ENCODE measurements at places on chromosomes 5 and 9.
A peak's percentile ranks its signal among the peaks of the same experiment; 100 is the strongest.

- no peak for DNase-seq
Observed at GRCh38 chr5:143106174-143106573, 297.3 kb downstream of the NR3C1 start.

- DNase-seq, result no peak
Observed at GRCh38 chr5:69212022-69212421, 22.6 kb downstream of the CENPH start.

DNA sequence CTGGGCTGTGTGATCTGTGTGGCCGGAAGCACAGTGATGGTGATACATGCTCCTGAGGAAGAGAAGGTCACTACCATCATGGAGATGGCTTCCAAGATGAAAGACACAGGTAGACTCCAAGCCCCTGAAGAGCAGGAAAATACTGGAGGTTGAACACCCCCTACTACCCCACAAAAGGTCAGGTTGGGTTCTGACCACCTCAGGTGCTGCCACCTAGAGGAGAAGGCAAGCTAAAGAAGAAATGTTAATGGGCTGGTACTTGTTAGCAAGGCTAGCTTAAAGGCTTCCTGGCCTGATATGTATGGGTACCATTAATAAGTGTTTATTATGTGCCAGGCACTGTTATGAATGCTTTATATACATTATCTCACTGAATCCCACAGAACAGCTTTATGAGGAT lies 11.7 kb downstream of the NIPAL4 start:
- no peak for DNase-seq

- DNase-seq, result no peak
Observed at GRCh38 chr9:134136118-134136995, 475 bp downstream of the WDR5 start.

DNA sequence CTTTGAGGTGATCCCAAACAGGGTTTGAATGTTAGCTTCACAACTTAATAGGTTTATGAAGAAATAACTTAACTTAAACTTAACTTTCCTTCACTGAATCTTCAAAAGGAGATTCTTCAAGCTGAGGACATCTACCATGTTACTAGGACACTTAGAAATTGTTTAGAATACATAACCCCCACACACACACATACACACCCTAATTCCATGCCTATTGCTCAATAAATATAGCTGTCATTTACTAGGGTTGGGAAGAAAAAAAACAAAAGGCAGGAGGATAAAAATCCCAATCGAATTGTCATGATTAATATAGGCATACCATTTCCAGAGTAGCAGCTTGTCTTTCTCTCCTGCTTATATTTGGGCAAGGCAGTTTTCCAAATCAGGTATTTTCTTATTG lies 68.3 kb downstream of the ALDH1A1 start:
- DNase-seq, result no peak

GRCh38 chr5:171968531-171968930 lies 37.9 kb downstream of the FBXW11 start:
- no peak for DNase-seq

GRCh38 chr5:130183115-130183514 lies 278.9 kb downstream of the CHSY3 start:
- DNase-seq, result no peak

DNA sequence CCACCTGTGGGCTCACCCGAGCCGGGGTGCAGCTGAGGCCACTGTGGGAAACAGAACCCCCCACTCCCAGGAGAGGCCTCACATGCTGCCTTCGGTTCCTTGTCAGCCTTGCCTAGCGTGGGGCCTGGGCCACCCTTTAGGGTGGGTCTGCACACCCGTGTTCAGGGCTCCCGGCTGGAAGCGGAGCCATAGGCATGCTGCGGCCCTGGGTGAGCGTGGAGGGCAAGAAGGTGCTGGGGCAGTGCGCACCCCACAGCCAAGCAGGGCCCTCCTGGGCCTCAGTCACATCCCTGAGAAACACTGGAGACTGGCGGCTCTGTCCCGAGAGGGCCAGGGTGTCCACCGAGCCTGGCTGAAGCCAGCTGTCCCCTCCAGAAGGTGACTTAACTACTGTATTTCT lies 41.9 kb downstream of the GOLM1 start:
- no peak for DNase-seq

GRCh38 chr5:74851684-74852353 lies 14.4 kb downstream of the FAM169A start:
- no peak for DNase-seq

DNA sequence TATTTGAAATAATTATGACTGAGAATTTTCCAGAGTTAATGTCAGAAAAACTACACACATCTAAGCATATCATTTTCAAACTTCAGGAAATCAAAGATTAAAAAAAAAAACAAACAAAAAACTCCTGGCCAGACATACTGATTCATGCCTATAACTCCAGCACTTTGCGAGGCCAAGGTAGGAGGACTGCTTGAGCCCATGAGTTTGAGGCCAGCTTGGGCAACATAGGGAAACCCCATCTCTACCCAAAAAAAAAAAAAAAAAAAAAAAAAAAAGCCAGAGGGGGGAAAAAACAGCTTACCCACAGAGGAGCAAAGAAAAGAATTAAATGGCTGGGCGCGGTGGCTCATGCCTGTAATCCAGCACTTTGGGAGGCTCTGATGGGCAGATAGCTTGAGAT lies 22.4 kb downstream of the EFCAB9 start:
- no peak for DNase-seq

GRCh38 chr9:94560237-94560636 lies 5.4 kb downstream of the PCAT7 start:
- DNase-seq, result no peak

GRCh38 chr5:56202483-56202882 lies 30.6 kb downstream of the ANKRD55 start:
- DNase-seq, result no peak

GRCh38 chr9:79889369-79889768 lies 317.6 kb downstream of the TLE4 start:
- no peak for DNase-seq

DNA sequence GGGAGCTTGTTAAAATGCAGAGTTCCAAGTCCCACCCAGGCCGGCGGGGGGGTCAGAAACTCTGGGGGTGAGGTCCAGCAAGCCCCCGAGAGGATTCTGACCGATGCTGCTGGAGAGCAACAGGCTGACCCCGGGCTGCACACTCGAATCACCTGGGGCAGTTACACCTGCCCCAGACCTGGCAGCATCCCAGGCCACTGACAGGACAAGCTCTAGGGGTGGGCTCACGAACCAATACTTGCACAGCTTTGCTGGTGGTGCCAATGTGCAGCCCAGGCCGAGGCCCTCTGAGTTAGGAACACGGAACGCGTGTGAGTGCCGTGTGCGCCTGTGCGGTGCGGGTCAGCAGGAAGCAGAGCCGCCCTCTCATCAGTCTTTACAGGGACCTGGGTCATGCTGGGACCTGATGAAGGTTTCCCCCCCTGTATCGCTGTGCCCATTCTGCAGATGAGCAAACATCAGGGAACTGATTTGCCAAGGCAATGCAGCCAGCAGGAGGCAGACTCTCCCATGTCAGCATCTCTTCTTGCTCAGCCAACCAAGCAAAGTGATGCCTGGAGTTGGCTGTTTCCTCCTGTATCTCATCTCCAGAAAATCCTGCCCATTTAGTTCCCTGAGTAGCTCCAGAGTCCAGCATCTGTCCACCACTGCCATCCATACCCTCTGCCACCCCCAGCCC lies 16.3 kb downstream of the FAM163B start:
- no peak for DNase-seq

DNA sequence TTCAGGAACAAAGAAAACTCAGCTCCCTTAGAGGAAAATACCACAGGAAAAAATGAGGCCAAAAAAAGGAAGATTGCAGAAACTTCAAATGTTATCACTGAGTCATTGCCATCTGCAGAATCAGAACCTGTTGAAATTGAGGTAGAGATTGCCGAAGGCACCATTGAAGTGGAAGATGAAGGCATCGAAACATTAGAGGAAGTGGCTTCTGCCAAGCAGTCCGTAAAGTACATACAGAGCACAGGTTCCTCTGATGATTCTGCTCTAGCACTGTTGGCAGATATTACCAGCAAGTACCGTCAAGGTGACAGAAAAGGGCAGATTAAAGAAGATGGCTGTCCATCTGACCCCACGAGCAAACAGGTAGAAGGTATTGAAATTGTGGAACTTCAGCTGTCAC lies 30.8 kb upstream of the NIM1K start:
- no peak for DNase-seq

DNA sequence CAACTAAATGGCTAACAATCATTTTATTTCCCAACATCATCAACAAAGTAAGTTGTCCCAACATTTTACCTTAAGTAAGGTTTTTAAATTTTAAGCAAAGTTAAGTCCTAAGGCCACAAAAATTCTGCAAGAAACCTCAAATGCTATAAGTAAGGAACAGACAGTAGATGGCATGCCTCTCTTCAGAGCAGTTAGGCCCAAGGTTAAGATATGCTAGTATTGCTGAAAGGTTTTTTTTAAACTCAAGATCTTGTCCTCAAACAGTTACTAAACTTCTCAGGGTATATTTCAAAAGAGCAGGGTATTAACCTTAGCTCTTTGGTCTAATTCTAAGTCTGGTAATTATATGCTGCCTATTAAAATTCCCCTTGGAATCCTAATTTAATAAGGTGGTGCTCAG lies 35.1 kb downstream of the PJA2 start:
- DNase-seq, result no peak

- peak; percentile 92 for DNase-seq
Observed at GRCh38 chr9:19184144-19184917, 46.2 kb upstream of the DENND4C start.

GRCh38 chr5:160198146-160198545 lies 31.2 kb upstream of the FABP6 start:
- no peak for DNase-seq

DNA sequence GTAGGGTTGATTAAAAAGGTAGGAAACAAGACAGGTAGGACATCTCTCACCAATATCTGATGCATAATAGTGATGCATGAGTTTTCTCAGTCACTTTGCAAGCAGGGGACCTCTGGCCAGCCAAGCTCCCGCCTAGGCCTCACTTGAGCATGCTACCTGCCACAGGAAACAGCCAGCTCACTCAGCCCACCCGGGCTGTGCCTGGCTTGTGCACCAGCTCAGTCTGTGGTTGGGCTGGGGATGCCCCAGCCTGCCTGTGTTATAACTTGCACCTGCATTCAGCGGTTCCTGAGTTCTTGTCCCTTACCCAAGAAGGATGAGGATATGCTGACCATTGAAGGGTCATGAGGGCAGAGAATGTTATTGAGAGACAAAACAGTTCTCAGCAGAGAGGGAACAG lies 172.8 kb upstream of the PLCXD3 start:
- no peak for DNase-seq

DNA sequence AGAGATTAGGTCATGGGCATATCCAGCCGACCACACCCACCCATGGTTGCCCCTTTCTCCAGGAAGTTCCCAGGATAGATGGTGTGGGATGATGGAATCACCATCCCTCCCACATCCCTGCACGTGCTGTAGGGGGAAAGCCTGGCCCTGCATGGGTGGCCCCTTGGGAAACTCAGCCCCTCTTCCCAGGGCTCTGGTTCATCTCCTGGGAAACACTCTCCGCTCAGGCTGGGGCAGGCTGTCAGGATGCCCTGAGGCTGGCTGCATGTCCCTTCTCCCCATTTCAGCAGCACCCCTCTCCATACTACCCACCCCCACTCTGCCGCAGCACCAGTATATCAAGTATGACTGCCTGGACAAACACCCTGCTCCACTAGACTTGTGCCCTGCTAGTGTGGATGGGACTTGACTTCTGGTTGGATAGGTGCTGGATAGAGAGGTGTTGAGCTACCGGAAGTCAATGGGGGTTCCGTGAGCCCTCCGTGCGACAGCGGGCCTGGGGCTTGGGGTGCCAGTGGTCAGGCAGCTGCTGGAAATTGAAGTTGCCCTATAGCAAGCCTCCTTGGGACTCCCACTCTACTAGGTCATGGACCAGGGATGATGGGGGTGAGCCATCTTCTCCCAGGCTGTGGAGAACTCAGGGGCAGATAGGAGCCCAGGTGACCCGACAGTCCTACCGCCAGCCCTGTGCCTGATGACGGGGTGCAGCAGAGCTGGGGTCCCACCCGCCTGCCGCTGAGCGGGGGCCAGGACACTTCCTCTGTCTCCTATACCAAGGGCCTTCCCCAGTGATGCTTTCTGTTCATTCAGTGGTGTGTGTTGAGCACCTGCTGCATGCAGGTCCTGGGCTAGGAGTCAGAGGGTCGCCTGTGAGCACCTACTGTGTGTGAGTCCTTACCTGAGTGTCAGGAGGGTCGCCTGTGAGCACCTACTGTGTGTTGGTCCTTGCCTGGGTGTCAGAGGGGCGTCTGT lies 69.4 kb upstream of the COL5A1 start:
- DNase-seq, result no peak

DNA sequence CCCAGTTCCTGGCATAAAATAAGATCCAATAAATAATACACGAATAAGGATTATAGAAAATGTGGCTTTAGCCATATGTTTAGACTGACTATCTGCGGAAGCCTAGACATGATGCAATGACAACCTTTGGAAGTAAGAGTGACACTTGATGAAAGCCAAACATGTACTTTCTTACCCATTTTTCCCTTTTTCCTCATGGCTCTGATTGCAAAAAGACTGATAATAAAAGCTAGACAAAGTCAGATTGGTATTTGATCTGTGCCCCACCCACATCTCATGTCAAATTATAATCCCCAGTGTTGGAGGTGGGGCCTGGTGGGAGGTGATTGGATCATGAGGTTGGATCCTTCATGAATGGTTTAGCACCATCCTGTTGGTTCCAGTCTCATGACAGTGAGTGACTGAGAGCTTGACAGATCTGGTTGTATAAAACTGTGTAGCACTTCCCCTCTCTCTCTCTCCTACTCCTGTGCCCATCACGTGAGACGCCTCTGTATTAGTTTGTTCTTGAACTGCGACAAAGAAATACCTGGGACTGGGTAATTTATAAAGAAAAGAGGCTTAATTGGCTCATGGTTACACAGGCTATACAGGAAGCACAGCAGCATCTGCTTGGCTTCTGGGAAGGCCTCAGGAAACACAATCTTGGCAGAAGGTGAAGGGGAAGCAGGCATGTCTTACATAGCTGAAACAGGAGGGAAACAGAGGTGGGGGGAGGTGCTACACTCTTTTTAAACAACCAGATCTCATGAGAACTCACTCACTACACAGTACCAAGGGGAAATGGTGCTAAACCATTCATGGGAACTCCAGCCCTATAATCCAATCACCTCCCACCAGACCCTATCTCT lies 243.4 kb upstream of the PIK3R1 start:
- no peak for DNase-seq

DNA sequence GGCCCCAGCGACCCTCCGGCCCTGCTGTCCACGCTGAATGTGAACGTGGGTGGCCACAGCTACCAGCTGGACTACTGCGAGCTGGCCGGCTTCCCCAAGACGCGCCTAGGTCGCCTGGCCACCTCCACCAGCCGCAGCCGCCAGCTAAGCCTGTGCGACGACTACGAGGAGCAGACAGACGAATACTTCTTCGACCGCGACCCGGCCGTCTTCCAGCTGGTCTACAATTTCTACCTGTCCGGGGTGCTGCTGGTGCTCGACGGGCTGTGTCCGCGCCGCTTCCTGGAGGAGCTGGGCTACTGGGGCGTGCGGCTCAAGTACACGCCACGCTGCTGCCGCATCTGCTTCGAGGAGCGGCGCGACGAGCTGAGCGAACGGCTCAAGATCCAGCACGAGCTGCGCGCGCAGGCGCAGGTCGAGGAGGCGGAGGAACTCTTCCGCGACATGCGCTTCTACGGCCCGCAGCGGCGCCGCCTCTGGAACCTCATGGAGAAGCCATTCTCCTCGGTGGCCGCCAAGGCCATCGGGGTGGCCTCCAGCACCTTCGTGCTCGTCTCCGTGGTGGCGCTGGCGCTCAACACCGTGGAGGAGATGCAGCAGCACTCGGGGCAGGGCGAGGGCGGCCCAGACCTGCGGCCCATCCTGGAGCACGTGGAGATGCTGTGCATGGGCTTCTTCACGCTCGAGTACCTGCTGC lies 839 bp downstream of the KCNV2 start:
- DNase-seq, result no peak

Measured in T-helper 1 cell (primary cell).